ENCODE measurements at places on chromosomes 7 and 10.
A peak's percentile ranks its signal among the peaks of the same experiment; 100 is the strongest.

- no peak for DNase-seq
Measured at GRCh38 chr10:12729885-12730284, 271.6 kb downstream of the CCDC3 start.

- DNase-seq, result no peak
Measured at GRCh38 chr7:29282819-29283414, 88.3 kb downstream of the CHN2 start.

GRCh38 chr10:90621577-90621976 is 236.3 kb downstream of the HTR7 start:
- no peak for DNase-seq

- DNase-seq, result no peak
Measured at GRCh38 chr7:74599244-74599643, 58.3 kb upstream of the GTF2I start.

DNA sequence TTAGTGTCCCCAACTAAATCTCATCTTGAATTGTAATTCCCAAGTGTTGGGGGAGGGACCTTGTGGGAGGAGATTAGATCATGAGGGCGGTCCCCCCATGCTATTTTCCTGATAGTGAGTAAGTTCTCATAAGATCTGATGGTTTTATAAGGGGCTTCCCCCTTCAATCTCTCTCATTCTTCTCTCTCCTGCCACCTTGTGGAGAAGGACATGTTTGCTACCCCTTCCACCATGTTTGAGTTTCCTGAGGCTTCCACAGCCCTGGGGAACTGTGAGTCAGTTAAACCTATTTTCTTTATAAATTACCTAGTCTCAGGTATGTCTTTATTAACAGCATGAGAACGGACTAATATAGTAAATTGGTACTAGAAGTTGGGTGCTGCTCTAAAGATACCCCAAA is 365.6 kb downstream of the ANKRD7 start:
- DNase-seq, result no peak

DNA sequence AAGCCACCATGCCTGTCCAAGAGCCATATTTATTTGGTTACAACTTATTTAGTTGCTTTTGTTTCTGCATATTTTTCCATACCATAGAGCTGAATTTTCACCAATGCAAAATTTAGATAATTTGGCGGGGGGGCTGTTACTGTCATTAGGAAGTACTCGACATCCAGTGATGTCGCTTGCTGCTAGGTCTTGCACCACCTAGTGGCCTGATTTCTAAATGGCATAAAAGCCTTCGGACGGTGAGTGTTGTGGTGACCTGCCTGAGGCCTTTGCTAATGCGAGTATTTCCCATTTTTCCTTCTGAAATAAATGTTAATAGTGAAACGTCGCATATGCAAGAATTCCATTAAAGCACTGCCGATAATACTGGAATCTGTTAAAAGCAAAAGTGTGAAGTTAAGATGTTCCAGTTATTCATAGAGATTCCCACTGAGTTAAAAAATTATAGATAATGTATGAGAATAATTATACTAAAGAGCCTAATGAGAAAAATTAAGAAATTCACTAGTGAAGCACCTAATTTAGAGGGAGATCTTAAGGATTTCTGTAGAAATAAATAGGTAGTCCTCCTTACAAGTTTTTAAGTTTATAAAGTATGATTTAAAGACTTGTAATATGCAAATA is 86.1 kb upstream of the DNAJB6 start:
- DNase-seq, result peak; percentile 61

- no peak for DNase-seq
Measured at GRCh38 chr7:33733870-33734650, 171.3 kb upstream of the BMPER start.

Data from activated naive CD4-positive, alpha-beta T cell treated with anti-CD3 and anti-CD28 coated beads, Interleukin-2, amount 50 U/mL, for 72 hours (primary cell).